ENCODE measurements at places on chromosomes 7 and 10.

DNA sequence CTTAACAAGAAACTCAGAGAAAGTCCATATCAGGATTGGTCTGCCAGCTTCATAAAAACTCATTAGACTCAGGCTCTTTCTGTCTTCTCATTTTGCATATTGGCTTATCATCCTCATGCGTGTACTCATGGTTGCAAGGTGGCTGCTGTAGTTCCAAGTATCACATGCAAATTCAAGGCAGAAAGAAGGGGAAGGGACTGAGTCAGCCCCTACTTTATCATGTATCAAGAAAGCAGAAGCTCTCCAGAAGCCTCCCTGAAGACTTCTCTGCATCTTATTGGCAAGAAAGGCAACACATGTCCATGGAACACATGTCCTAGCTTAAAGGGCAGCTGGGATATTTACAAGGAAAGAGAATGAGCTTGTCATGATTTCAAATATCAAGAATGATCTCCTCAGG lies 19.4 kb upstream of the EZH2 start:
- DNase-seq: no peak

DNA sequence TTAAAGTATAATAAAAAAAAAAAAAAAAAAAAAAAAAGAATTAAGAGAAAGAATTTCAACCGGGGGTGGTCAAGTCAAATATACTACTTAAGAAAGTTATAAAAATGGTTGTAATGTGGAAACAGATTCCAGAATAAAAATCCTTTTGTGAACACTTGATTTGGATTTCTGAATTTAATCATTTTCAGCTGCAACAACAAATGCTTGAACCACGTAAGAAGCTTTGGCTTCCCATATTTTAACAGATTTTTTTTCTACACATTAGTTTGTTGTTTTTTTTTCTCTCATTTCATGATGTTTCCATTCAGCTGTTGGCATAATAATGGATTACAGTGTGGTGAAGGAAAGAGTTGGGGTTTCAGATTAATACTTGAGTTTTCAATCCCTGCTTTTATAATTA lies 137.3 kb upstream of the AGR3 start:
- no peak for DNase-seq

DNA sequence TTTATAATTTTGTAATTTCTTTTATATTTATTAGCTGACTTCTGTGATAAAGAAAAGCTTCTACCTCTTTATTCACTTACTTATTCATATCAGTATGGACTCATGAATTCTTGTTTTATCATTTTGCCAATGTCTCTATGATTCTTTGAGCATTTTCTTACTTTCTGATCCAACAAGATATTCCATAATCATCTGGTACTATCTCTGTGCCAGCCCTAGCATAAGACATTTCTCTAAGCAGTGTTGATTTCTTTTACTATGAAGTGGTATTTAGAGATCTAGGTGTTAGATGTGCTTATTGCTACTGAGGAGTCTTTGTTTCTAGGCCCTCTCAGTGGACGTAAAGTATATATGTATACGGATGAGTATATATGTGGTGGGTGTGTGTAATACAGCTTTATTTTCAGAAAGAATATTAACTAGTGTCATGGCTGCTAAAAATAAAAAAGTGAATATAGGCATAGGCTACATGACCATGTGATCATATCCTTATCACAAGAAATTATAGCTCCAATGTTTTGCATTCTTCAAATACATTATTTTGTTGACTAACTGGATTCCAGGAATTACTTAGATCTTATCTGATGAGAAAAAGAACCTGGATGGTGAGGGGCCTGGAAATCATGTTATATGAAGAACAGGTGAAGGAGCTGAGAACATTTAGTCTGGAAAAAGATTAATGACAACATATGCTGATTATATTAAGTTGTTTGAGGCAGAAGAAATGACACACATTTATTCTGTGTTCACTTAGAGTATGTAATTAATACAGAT lies 13.1 kb downstream of the PHTF2 start:
- DNase-seq: no peak

- no peak for DNase-seq
Observed at GRCh38 chr7:14720785-14721184, 181.8 kb downstream of the DGKB start.

GRCh38 chr7:57203161-57203791 lies 71.0 kb upstream of the ZNF479 start:
- DNase-seq: no peak

DNA sequence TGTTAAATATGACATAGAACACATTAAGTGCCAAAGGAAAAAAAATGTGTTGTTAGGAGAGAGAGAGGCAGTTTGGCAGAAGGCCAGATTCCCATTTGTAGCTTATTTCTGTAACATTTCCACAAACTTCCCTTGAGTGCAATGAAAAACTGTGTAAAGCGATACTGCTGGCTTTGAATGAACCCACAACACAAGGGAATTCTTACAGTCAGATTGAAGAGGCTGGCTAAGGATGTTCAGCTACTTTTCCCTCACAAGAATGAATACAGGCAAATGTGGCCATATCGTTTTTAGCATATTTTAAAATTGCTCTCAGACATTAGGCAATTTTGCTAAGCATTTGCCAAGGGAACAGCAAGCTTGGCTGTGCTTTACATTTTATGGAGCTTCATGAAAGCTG lies 614.1 kb upstream of the FZD8 start:
- no peak for DNase-seq

DNA sequence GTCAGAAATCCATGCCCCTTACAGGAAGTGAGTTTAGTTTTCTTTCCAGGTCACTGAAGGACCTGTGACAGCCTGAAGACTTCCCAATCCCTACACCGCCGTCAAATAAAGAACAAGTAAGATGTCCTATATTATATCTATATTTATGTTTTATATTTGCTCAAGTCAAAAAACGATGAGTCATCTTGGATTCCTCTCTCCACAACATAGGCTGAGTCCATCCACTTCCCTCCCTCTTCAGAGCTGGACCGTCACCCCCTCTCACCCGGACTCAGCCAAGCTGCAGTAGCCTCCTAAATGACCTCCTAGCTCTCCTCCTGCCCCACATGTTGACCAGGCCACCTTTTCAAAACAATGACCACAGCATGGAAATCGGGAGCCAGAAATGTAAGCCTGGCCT lies 53.5 kb downstream of the GLI3 start:
- no peak for DNase-seq

GRCh38 chr10:81135851-81136250 lies 598.1 kb downstream of the SH2D4B start:
- DNase-seq: no peak

DNA sequence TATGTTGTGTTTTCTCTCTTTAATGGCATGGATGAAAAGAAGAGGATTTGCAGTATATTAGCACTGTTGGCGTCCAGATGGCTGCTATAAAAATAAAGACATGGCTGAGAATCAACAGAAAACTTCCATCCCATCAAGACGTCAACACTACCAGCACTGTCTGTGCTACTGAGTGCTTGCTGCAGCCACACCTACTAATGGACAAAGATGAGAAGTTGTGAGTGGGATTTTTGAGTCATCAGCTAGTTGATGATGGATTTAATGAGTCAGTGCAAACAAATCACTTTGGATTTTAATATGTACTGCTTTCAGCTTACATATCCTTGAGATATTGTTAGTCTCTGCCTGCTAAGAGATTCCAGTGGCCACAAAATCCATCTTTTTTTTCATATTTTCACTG lies 631.0 kb upstream of the ANKRD30A start:
- no peak for DNase-seq

GRCh38 chr7:129522088-129522970 lies 20.0 kb downstream of the SMKR1 start:
- no peak for DNase-seq

- no peak for DNase-seq
Observed at GRCh38 chr7:87119581-87119980, 32.7 kb upstream of the DMTF1 start.

DNA sequence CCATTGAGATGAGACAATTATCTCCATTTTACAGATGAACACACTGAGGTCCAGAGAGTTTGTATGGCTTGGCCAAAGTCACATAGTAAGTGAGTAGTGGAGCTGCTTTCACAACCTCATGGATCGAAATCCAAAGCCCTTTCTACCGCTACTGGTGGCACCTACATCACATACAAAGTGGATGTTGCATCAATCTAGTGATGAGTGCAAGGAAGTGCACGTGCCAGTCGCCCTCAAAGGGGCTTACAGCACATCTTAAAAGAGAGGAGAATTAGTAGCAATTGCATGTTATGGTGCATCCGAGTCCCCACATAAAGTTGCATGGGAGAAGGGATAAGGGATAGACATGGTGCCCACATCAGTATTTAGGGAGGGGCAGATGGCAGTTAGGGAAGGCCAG lies 31.0 kb upstream of the GPR26 start:
- no peak for DNase-seq

- no peak for DNase-seq
Observed at GRCh38 chr7:4730971-4731370, 44.5 kb upstream of the AP5Z1 start.

DNA sequence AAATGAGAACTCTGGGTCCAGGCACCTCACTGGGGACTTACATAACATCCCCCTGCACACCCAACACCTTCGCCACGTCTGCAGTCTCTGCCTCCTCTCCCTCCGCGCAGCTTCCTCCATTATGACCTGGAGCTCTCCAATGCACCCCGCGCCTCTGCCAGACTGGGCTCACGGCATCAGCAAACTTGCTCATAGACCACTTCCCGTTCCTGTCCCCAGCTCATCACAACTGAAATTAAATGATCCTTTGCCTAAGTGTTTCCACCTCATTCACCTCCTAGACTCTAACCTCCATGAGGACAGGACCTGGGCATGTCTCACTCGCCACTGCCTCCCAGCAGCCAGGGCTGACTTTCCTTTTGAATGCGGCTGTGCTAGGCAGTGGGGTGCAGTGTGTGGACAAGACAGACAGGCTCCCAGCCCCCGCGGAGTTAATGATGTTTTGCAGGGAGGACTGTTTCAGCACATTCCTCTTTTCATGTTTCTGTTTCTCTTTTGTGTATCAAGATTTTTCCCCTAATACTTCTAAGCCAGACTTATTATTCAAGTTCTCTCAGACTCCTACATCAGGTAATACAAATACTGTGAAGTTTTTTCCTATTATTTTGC lies 18.8 kb downstream of the CHST15 start:
- DNase-seq: no peak

- no peak for DNase-seq
Observed at GRCh38 chr10:75018251-75018650, 93.2 kb upstream of the SAMD8 start.

- no peak for DNase-seq
Observed at GRCh38 chr7:124275411-124275810, 242.5 kb upstream of the TMEM229A start.

DNA sequence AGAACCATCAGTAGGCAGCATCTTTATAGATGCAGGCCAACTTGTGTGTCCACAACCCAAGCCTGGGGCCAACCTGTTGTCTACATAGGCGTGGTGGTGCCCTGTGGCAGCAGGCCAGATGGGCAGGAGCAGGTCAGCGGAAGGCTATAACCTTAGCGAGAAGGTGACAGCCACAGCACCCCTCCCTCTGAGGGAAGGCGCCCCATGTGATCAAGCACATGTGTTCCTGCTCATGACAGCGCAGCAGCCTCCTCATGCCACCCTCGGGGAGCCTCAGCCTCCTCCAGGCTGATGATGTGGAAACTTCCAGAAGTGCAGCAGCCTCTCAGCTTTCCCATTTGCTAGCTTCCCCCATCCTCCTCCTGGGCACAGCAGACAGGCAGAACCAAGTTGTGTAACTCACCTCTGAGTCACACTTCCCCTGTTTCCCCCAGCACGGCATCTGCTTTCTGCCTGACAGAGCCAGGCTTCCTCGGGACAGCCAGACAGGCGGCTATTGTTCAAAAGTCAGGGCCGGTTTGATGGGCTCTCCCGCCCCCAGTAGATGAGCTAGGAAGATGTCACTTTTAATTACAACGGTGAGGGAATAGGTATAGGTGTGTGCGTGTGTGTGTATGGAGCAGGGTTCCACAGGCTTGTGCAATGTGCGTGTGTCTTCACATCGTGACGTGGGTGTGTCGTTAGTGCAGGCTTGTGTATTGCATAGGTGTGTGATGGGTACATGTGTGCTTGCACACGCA lies 312.0 kb upstream of the ZMIZ1 start:
- no peak for DNase-seq

GRCh38 chr7:2181077-2181854 lies 51.5 kb downstream of the MAD1L1 start:
- no peak for DNase-seq

DNA sequence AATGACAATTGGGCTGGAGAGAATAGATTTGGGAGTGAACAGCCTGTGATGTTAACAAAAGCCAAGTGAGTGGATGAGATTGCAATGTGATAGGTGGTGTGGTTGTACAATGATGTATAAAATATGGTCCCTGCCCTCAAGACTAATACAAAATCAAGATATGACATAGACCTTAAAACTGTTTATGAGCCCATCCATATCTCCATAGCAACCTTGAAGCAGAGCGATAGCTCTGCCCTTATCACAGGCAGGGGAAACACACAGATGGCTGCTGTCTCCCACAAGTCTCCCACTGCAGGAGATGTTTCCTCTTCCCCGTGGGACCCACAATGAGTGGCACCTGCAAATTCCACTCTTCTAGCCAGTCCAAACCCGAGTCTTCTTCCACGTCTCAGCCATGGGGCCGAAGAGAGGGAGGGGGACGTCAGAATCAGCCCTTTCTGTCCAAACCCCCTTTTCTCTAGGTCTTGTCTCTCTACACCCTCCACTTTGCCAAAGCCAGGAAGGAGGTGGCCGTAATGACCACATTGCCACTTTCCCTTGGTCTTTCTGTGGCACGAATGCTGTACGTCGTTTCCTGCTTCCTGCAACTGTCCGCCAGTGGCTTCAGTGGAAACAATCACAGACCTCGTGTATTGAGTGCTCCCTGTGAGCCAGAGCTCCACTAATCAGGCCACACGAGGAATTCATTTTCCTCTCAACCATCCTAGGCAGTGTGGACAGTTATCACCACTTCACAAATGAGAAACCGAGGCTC lies 7.5 kb upstream of the TBXAS1 start:
- DNase-seq: no peak

- DNase-seq: no peak
Observed at GRCh38 chr7:4172883-4173282, 509.2 kb upstream of the FOXK1 start.

DNA sequence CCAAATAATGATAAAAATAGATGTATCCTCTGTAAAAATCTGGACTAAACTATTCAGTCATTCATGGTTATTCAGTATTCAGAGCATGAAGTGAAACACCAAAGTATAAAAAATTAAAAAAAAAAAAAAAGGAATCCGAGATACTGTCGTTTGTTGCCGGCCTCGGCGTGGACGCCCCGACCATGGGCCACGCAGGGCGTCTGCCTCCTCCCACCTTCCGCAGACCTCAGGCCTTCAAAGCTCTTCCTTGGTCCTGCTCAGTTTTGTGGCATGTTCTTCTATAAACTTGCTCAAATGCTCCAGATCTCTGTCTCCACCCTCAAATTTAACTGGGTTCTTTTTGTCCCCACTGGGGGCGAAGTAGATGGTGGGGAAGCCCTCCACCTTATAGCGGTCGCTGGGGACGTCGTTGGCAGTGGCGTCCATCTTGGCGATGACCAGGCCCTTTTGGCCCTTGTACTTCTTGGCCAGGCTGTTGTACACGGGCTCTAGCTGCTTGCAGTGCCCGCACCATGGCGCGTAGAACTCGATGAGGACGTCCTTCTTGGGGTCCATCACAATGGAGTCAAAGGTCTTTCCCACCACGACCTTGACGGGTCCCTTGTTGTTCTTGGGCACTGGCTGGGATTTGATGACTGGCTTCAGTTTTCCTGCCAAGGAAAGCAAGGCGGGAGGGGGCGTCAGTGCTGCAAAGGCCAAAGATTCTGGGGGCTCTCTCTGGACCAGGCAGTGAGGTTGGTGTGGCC lies 24.6 kb downstream of the PDIA4 start:
- DNase-seq: no peak

Data from cortex of kidney (tissue), 1 donor.